Stimulated activated CD4-positive, alpha-beta T cell treated with anti-CD3 and anti-CD28 coated beads, Interleukin-1b, Interleukin-23, amount 100 ng/mL, for 48 hours (primary cell): ENCODE measurements at places on chromosomes 12 and 14.
A peak's percentile ranks its signal among the peaks of the same experiment; 100 is the strongest.

DNA sequence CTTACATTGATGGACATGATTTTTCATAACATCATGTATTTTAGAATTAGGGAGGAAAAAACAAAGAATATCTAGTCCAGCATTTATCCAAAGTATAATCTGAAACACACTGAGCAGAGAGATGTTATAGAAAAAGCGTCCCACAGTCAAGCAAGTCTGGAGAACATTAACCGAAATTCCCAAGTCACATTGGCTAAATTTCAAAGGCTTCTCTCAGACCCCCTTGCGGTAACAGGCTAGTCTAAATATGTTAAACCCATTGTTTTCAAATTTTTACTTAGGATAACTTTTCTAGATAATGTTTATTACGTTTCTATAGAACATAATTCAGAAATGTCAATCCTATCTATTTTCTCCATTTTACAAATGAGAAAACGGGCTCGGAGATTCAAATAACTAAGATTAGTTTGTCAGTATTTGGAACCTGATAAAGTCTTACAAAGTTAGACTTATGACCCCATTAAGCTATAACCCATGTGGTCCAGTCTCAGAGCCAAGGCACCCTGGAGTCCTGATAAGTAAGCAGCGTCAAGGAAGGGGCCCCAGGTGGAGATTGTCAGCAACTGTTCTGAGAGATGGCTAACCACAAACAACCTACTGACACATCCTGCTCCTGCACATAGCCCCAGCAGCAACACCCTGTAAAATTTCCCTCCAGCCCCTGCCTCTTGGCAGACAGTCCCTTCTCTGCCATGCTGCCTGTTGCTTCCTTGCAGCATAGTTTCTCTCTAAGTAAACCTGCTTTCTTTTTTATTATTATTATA lies 220.6 kb upstream of the TMEM260 start:
- peak; percentile 28 for DNase-seq

GRCh38 chr12:111819191-111820158 lies 22.6 kb upstream of the MAPKAPK5 start:
- no peak for DNase-seq

DNA sequence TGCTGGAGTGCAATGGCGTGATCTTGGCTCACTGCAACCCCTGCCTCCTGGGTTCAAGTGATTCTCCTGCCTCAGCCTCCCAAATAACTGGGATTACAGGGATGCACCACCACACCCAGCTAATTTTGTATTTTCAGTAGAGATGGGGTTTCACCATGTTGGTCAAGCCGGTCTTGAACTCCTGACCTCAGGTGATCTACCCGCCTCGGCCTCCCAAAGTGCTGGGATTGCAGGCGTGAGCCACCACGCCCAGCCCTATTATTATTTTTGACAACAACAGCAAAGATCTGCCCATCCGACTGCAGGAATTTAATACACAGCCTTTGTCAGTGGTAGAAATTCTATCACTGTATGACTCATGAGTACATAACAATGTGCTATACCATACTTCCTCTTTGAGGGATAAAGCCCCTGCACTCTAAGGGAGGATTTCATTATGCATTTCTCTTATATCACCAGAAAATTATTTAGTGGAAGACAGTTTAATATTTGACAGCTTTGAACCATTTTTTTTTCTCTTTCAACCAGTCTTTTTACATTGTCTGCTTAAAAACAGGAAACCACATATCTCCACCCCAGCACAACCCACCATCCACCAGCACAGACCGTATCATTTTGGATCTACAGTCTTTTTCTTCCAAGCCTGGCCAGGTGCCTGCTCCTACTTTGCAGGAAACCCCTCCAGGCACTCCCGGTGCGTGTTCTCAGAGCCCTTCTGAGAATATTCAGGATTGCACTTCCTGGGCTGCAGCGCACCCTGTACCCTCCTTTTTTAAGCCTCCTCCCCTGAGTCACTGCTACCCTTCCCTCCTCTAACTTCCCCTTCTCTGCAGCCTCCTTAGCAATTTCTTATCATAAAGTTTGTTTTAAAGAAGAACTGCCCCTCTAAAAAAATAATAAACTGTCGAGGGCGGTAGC lies 594 bp downstream of the ARHGDIB start:
- peak; percentile 22 for DNase-seq

GRCh38 chr12:105721891-105722290 lies 391.4 kb downstream of the C12orf75 start:
- DNase-seq, result no peak

- no peak for DNase-seq
Measured at GRCh38 chr14:103090481-103091020, 4.0 kb upstream of the EXOC3L4 start.

- DNase-seq, result no peak
Measured at GRCh38 chr12:15629108-15629507, 160.1 kb downstream of the EPS8 start.

DNA sequence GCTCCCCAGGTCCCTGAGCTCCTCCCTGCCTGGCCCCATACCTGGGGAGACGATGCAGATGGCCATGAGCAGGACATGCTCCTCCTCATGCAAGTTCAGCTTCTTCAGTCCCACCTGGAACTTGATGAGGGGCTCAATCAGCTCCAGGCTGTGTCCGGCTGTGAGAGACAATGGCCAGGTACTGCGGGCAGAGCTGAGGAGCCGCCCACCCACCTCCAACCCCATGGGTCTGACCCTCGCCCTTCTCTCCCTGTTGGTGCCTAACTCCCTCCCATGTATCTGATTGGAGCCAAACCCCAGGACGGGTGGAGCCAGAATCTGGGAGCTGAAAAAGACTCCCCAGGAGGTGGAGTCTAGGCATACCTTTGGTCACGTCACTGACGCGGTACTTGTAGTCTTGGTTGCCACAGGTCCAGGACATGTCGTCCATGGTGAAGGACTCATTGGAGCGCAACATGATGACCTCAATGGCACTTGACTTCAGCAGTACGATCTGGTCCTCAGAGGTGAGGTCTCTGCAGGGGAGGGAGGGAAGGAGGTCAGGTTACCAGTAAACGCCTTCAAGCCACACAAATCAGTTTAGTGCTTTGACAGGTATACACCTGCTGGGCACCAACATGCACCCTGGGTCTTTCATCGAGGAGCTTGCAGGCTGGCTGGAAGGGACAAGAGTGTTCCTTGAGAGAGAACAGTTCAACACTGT lies 26.7 kb upstream of the HDAC7 start:
- DNase-seq, result no peak

GRCh38 chr14:61350427-61351270 lies 29.3 kb downstream of the PRKCH start:
- DNase-seq, result peak; percentile 64

- DNase-seq, result no peak
Measured at GRCh38 chr12:76921891-76922664, 43.3 kb upstream of the CSRP2 start.
